GM23338 (cell line): ENCODE measurements at places on chromosomes 6 and 20. TPM values are rescaled to one million over a fixed set of nuclear protein-coding genes. Genes with fewer than 3 reads are reported as not detected.

The SLC22A16 gene
- 0.42 TPM in 1 of 2 replicates, not detected in the other for total RNA-seq

The ACTL10 gene
- 0.08 and 1.9 TPM in 2 replicates for total RNA-seq

The VSX1 gene
- 0.16 and 0.73 TPM in 2 replicates for total RNA-seq

The GTF2H4 gene
- 32.6 and 46.5 TPM in 2 replicates for total RNA-seq

The PBOV1 gene
- not detected in 2 replicates for total RNA-seq

The RBM12 gene
- total RNA-seq = 81.3 and 82.2 TPM in 2 replicates

The ATP6V1G2 gene
- total RNA-seq = 1.6 and 2.4 TPM in 2 replicates

The VGLL2 gene
- 0.12 TPM in 1 of 2 replicates, not detected in the other for total RNA-seq

The AVP gene
- total RNA-seq = not detected in 2 replicates

The TRIM40 gene
- total RNA-seq = not detected in 2 replicates

The PNRC1 gene
- 38.6 and 40.7 TPM in 2 replicates for total RNA-seq

The SNX21 gene
- 26.7 and 31.5 TPM in 2 replicates for total RNA-seq

The SLC17A9 gene
- 24.2 and 32.0 TPM in 2 replicates for total RNA-seq

The RIPOR3 gene
- total RNA-seq = 6.0 and 6.3 TPM in 2 replicates

The MUC22 gene
- not detected in 2 replicates for total RNA-seq

The HLA-DQA1 gene
- total RNA-seq = not detected in 2 replicates

The CALHM6 gene
- 0.27 and 1.6 TPM in 2 replicates for total RNA-seq

The SERAC1 gene
- 8.4 and 10.1 TPM in 2 replicates for total RNA-seq

The TMEM74B gene
- total RNA-seq = 3.6 and 4.8 TPM in 2 replicates

The RBM24 gene
- total RNA-seq = 0.58 and 1.3 TPM in 2 replicates

The TMEM200A gene
- 22.7 and 24.8 TPM in 2 replicates for total RNA-seq

The DEK gene
- 213 and 218 TPM in 2 replicates for total RNA-seq

The SRSF12 gene
- 2.6 and 3.6 TPM in 2 replicates for total RNA-seq

The HCRTR2 gene
- not detected in 2 replicates for total RNA-seq

The NHLRC1 gene
- total RNA-seq = 1.0 and 1.1 TPM in 2 replicates

The KCNQ5 gene
- 0.87 and 2.3 TPM in 2 replicates for total RNA-seq

The CALHM4 gene
- not detected in 2 replicates for total RNA-seq

The ANGPT4 gene
- 0.17 and 1.0 TPM in 2 replicates for total RNA-seq

The GRM4 gene
- total RNA-seq = 24.4 and 30.6 TPM in 2 replicates

The GSS gene
- 47.5 and 63.3 TPM in 2 replicates for total RNA-seq

The POPDC3 gene
- 5.1 TPM in 2 replicates for total RNA-seq

The SPATA25 gene
- 1.0 and 7.5 TPM in 2 replicates for total RNA-seq

The TEAD3 gene
- total RNA-seq = 26.5 and 26.7 TPM in 2 replicates

The CLVS2 gene
- total RNA-seq = 0.27 and 0.66 TPM in 2 replicates

The BLTP3A gene
- 15.3 and 18.4 TPM in 2 replicates for total RNA-seq

The AGER gene
- total RNA-seq = 2.0 and 2.3 TPM in 2 replicates

The PTPRA gene
- 37.8 and 43.9 TPM in 2 replicates for total RNA-seq

The CD93 gene
- 0.04 TPM in 1 of 2 replicates, not detected in the other for total RNA-seq

The MICAL1 gene
- 77.8 TPM in 2 replicates for total RNA-seq
